Stimulated activated CD8-positive, alpha-beta memory T cell treated with anti-CD3 and anti-CD28 coated beads, Interleukin-15, amount 100 ng/mL, for 48 hours (primary cell): ENCODE measurements at places on chromosomes 11 and 22.

- DNase-seq: no peak
These were observed 36.8 kb downstream of the CERK start for GRCh38 chr22:46701262-46701661.

- no peak for DNase-seq
These were observed 105.2 kb downstream of the SPON1 start for GRCh38 chr11:14067686-14068085.

DNA sequence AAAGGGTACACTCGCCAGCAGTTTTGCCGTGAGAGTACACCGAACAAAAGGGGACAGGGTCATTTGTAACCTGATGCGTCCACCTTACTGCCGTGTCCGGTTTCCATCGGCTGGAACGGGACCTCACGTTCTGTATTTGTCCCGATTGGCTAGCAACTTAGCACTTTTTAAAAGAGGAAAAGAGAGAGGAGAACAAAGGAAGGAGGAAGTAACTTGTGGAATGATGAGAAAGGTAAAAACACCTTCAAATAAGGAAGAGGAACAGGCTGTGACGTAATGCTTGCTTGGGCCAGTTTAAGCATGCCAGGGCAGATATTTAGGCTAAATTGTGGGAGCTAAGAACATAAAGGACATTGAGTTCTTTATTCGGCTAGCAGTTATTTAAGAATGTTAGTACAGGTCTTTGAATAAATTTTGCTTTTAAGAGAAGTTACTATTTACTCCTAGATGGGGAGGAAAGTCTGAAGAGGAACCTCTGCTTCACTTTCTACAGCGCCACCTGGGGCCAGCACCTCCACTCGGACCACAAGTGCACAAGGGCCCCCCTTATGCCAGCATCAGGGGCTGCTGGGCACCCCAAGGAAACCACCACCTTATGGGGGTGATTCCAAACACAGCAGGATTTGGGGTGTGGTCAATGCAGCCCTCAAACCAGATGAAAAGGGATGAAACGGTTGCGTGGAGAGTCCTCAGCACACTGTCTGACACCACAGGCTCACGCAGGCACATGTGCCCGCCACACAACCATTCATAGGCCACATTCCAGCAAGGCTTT, 5.8 kb downstream of the ARSA start:
- DNase-seq: no peak

GRCh38 chr11:122723106-122723505, 67.6 kb downstream of the UBASH3B start:
- no peak for DNase-seq

GRCh38 chr22:26362471-26362870, 66.6 kb upstream of the ASPHD2 start:
- no peak for DNase-seq
